ENCODE measurements at places on chromosomes 2 and 18.

GRCh38 chr18:36188916-36189315 lies 1.6 kb downstream of the MOCOS start:
- no peak for DNase-seq

DNA sequence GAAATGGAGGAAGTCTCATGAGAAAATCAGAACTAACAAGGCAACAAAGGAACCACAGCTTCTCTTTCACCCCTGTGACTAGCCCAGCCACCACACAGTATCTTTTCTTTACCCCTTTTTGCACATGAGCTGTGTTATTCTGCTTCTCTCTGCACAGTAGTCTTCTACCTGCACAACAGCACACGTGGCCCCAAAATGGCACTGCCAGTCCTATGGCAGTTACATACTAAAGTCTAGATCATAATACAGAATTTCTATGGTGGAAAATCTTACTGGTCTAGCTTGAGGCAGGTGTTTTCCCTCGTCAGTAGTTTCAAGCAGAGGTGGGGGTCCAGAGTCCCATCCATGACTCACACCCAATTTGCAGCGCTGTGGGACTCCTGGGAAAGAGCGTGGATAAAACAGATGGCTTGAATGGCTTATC lies 177.7 kb downstream of the DIS3L2 start:
- DNase-seq = no peak

GRCh38 chr18:75134611-75134975 lies 74.3 kb downstream of the PTGR3 start:
- DNase-seq = no peak

DNA sequence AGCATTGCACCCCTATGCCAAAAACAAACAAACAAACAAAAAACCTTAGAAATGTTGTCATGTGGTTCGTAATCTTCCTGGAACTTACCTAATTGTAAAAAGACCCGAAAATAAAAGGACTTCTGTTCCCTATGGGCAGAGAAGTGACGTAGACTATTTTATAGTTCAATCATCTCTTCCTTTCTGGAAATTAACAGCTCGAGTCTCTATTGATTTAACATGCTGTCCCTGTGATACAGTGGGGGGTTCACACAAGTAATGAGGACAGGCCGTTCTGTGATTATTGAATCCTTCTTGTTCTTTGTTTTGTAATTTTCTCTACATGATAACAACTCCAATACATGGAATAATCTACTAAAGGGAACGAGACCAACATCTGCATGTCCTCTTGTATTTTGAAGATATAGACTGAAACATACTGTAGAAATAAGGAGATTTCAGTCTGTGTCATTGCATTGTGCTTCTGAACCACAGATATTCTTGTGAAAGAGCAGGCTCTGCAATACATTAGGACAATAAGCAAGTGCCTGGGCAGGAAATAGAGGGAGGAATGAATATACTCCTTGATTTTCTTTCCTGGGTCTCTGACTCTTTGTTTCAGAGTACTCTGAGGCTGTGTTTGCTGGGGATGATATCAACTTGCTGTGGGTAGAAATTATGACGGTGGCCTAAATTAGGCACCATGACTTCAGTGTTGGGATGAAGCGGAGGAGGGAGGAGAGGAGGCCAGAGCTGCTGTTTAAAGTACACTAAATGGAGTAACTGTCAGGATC lies 65.7 kb upstream of the PPM1B start:
- DNase-seq = no peak
